ENCODE measurements at places on chromosomes 2 and 18. TPM values are rescaled to one million over a fixed set of nuclear protein-coding genes. Genes with fewer than 3 reads are reported as not detected.

DNA sequence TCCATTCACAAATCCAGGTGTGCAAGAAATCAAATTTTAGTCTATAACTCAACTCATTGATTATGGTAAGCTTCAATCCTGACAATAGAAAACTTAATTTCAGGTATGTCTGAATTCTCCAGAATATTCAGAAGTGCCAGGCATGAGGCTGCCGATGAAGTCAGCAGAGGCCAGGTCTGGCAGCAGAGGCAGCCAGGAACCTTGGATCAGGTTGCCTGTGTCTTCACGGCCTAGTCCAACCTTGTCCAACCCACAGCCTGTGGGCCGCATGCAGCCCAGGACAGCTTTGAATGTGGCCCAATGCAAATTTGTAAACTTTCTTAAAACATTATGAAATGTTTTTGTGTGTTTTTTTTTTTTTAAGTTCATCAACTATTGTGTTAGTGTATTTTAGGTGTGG lies 46.9 kb upstream of the ASPRV1 start:
- no peak for DNase-seq

DNA sequence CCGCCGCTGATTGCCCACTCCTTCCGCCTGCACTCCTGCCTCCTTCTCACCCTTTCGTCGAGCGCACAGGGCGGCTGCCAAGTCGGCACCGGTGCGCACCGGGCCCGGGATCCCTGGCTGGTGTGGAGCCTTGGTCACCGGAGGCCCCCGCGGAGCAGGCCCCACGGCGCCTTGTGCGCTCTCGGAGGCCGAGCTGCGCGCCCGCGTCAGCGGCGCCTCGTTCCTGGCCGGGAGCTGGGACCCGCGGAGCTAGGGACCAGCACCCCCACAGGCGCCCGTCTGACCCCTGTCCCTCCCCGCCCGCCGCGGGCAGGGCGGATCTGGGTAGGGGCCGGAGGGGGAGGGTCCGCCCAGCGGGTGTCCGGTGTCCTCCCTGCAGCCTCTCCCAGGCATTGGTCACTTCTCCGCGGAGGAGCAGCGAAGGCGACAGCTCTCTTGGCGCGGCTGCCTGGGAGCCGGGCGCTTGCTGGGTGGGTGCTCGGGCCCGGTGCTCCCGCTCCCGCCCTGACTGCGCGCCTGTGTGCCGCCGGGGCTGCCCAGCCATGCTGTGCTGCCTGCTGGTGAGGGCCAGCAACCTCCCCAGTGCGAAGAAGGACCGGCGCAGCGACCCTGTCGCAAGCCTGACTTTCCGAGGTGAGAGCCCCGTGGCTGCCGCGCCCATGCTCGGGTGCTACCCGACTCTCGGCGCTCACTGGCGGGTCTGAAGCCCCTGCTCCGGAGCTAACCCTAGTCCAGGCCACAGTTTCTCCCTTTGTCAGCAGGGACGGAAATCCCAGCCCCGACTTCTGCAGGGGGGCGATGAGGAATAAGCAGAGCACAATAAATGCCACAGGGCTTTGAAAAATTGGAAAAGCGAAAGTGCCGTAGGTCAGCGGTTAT lies 13.2 kb downstream of the DYSF start:
- peak; percentile 37 for DNase-seq

GRCh38 chr2:188022389-188022788 lies 269.3 kb upstream of the GULP1 start:
- no peak for DNase-seq

DNA sequence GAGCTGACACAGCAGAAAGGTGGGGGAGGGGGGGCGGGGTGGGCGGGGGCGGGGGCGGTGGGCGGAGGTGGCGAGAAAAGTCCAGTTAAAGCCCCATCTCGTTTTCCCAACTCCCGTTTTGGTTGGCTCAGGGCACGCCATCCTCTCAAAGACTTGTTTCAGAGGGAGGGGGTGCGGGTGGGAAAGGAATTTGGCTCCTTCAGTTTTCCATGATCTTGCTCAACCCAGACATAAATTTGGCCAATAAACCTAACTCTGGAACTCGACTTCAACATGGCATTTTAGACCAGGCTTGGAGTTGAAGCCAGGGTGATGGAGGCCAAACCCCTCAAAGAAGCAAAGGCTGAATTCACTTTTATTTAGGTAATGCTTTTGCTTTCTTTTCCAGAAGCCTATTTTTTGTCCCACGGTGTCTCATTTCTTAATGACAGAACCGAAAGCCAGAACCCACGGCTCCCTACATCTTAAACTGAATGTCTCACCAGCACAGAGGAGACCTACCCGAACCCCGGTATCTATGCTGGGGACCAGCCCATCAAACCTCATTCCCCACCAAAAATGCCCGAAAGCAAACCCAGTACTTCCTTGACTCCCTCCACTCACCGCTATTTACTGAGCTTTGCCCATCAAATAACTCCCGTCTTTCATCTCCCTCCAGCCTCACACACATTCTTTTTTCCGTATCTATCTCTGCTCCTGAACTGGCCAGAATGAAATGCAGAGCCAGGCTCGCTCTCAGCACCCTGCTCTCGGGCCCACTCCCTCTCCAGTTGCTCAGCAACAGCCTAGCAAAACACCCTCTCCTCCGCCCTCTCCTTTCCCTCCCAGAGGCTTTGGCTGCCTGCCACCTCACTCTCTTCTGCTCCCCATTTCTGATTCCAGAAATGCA lies 4.3 kb downstream of the IGFBP5 start:
- peak; percentile 83 for DNase-seq

DNA sequence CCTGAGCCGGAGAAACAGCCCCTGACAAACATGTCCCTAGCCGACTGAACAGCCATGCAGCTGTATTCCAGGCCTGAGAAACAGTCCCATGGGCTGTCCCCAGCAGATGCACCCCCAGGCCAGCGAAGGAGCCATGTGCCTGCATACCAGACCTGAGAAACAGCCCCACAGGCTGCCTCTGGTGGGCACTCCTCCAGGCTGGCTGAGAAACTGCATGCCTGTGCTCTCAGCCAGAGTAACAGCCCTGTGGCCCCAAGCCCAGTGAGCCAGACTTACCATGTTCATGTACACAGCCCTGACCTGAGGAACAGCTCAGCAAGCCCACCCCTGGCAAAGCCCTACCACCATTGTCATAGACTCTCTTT lies 24.8 kb downstream of the BOLL start:
- DNase-seq = no peak

DCC gene
- not detected for total RNA-seq

DNA sequence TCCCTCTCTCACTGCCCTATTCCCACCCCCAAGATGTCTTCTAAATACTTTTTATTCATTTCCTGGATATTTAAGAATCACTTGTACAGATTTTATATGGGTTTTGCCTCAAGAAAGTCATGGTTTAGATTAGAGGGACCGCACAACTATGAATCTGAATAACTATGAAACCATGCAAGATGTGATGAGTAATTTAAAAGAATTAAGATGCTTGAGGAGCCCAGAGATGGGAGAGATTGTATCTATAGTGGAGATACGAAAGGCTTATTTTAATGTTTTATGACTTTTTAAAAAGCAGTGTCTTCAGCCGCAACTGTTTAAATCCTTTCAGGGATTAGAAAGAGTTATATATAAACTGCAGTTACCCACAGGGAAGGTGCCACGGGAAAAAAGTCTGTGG lies 324.1 kb downstream of the LPIN1 start:
- no peak for DNase-seq

GNLY gene
- total RNA-seq = not detected

DNA sequence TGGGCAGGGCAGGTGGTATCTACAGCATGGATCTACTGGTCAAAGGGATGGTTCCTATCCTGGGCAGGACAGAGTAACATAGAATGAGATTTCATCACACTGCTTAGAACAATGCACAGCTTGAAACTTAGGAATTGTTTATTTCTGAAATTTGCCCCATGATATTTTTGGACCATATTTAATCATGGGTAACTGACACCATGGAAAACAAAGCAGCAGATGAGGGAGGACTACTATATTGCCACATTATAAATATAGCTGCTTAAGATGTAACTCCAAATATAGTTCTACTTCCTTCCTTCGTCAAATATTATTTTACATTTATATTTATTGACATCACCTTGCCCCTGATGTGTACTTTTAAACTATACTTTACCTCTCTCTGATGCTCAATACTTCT lies 254.7 kb downstream of the PTPRM start:
- no peak for DNase-seq

GLB1L gene
- total RNA-seq = 8.0 TPM

GRCh38 chr18:35227254-35227653 lies 13.6 kb upstream of the ZNF397 start:
- DNase-seq = peak; percentile 32

GRCh38 chr18:66124394-66124793 lies 373.6 kb downstream of the CDH7 start:
- DNase-seq = no peak

GRCh38 chr2:168323529-168324021 lies 76.2 kb upstream of the STK39 start:
- DNase-seq = no peak

GRCh38 chr18:59643740-59644139 lies 53.5 kb downstream of the CCBE1 start:
- no peak for DNase-seq

- no peak for DNase-seq
Observed at GRCh38 chr18:66138642-66139041, 387.8 kb downstream of the CDH7 start.

DNA sequence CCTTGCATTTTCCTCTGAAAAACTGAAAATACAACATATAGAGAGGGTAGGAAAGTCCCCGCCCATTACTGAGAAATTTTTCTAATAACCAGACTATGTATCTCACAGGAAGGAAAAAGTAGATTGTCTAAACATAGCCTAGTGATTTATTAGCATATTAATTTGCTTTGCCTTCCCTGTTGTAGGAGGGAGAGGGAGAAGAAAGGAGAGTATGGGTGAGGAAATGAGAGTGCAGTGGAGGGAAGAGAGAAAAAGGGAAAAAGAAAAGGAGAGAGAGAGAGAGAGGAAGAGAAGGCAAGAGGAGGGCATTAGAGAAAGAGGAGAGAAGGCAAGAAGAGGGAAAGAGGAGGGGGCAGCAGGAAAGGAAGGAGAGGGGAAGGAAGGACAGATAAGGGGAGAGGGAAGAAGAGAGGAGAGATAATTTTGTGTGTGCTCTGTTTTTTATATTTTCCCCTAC lies 3.6 kb upstream of the KYNU start:
- DNase-seq = no peak

ST8SIA5 gene
- 9.8 TPM for total RNA-seq

DNA sequence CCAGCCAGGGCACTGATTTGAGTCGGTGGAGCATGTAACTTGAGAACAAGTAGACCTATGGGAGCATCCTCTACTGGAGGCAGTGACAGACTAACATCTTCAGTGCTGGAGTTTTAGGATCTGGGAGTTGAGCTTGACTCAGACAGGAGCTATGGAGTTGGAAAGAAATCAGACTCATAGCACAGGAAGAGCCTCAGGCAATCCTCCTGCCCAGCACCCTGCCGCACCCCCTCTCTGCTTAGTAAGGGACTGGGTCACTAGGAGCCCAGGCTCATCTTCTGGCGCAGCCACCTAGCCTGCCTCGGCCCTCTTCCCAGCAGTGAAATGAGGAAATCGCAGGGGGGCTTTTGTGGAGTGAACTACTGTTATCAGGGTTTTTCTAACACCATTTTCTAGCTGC lies 3.6 kb downstream of the ARID5A start:
- peak; percentile 88 for DNase-seq

DNA sequence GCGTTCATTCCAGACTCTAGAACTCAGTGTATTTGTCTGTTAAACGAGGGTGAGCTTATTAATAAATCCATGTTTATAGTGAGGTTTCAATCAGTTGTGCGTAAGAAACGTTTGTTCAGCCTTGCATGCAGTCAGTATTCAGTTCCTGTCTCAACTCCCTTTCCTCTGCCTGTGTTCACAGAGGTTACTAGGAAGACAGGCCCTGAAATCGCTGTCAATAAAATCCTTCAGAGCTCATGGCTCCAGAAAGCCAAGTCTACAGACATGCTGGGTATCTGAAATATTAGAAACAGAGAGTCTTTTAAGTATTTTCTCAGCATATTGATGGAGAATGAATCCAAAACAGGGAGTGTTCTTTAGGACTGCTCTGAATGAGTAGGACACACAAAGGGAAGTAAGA lies 75.4 kb downstream of the KLF7 start:
- DNase-seq = no peak

DNA sequence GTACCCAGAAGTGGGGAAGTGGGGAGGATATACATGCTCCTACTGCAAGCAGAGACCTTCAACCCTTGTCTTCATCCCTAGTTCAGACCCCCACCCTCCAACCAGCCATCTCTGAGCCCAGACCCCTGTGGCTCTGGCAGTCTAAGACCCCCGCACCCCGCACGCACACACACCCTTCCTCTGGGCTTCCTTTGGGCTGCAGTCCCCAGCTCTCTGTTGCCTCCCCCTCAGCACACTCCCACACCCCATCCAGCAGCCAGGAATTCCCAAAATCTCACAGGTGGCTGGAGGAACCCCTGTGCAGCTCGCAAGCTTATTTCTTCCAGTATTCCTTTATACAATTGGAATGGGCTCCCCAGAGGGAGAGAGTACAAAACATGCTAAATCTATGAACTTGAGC lies 13.9 kb upstream of the GYPC start:
- DNase-seq = no peak

GRCh38 chr2:20955277-20956026 lies 88.4 kb downstream of the APOB start:
- DNase-seq = no peak

DNA sequence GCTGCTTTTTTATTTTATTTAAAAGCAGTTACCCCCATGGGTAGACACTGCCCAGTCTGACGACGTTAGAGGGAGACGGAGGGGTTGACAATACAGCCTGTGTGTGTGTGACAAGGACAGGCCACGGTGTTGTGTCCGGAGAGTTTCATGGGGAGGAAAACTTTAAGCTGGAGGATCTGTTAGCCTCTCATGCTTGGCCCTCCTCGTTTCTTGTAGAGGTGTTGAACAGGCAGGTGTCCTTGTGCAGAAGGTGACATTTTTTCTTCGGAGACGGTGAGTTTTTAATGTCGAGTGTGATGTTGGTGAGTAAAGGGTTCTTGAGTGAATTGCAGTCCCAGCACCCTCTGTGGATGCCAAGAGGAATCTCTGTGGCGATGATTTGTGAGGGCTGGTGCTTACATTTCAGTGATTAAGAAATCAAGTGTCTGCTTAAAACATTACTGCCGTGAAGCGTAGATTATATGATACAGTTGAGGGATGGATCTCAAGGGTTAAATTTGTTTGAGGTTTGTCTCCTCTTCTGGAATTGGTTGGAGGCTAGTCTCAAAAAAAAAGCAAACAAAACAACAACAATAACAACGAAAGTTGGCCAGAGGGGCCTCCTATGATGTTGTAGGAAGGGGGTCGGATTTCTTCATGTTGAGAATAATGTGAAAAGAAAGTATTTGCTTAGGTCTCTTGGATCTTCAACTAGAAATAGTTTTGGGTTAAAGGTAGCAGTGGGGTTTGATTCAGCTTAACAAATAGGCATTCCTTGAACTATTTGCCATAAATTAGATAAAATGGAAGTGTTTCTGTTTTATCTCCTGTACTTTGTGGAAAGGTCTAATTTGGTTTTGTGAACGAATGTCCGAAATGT lies 1.6 kb downstream of the NCOA1 start:
- DNase-seq = peak; percentile 10

PMS1 gene
- total RNA-seq = 17.5 TPM
